Dorsolateral prefrontal cortex (tissue), 122 donors: ENCODE measurements at places on chromosomes 4 and X. TPM values are rescaled to one million over a fixed set of nuclear protein-coding genes. Genes with fewer than 3 reads are reported as not detected.

DNA sequence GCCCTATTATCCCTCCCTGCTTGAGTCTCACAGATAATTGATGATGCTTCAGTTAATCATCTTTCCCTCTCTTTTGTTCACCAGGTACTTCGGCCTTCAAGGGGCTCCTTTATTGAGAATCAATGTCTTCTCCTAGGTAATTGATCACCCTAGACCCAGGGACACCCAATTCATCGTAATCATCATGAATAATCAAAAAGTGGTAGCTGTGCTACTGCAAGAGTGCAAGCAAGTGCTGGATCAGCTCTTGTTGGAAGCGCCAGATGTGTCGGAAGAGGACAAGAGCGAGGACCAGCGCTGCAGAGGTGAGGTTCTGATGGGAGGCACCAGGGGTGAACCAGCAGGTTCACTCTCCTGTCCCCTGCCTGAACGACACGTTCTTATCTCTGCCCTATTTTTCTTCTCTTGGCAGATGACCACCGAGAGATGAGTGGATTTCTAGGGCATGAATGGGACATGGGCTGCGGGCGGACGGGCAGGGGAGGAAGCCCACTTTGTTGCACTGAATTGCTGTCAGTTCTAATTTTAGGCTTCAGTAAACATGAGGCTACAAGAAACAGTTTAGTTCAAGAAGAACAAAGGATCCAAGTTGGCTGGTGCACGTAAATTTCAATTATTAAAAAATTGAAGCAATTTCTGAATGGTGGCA is 80.5 kb downstream of the ALPK1 start:
- DNase-seq: no peak

- no peak for DNase-seq
These were observed 145.7 kb downstream of the RELL1 start for GRCh38 chr4:37540486-37540885.

DNA sequence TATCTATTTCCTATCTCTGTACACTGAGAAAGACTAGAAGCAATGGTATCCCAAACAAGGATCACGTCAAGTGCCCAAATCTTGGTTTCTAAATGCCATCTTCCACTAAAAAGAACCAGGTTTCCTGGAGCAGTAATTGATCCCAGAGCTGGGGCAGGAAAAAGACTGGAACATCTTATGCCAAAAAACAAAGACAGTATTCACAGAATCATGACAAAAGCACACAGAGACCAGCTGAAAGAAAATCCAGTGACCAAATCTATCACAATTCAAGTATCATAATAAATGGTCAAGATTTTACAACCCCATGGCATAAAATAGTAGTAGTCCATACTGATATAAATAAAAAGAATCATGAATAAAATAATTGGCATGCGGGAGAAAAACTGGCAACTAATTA is 44.9 kb downstream of the CENPC start:
- DNase-seq: no peak

DNA sequence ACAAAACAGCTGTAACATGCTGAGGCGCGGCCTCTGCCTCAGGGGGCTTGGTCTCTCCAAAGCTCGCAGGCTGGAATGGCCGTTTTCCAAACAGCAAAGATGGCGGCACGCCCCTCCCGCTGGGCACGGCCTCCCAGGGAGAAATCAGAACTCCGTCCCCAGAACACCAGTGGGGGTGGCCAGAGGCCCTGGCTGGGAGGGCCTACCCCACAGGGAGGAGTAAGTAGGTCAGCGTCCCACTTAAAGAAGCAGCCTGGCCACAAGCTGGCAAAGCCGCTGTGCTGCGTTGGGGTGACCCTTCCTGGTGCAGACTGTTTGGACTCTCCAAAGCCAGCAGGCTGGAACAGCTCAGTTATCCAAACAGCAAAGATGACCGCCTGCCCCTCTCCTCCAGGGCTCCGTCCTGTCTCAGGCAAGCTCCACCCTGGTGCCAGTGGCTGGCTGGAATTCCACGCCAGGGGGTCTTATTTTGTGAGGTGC is 862.8 kb downstream of the TRIML1 start:
- DNase-seq: no peak

DNA sequence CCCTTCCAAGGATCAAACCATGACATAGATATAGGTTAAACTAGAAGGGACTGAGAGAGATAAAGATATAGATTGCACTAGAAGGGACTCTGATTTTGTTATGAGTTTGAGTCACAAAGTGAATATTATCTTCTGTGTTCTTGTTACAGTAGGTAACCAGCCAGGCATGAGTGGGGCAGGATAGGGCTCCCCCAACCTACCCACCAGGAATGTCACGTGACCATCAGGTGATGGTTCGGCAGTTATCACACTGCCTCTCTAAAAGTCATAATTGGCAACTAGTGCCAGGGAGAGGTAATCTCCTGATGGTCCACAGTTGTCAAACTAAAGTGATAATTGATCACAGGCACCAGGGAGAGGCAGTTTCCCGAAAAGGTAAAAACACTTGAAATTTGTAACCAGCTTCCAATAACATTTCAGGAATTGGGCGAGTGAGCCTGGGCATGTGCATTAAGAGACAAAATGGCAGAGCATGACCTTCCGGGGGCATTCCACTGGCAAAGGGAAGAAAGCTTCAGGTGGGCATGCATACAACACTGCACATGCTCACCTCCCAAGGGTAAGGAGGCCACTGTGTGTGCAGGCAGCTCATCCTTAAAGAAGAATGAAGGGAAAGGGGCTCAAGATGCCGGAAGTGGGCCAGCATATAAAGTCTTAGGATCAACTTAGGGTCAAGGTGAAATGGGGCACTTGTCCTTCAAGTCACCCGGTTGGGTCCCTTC is 533.6 kb upstream of the HTR2C start:
- no peak for DNase-seq

DNA sequence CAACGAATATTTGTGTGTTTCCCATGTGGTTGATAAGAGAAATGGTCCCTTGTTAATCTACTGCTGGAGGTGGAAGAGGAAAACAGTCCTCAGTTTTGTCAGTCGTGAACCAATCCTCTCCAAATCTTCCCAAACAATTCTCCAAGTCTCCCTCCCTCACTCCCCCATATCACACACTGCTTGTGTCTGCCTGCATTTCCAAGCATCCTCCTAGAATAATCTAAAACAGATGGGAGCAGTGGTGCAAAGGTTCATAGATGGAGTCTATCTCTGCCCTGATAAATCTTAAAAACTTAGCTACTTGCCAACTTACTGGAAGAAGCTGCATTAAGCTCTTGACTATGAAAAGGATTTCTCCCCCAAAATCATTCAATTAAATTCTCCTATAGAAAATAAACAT is 43.7 kb upstream of the SH3KBP1 start:
- no peak for DNase-seq

- DNase-seq: peak; percentile 42
These were observed at the start of gene NMU for GRCh38 chr4:55635741-55636655. Gene NMU, minus strand, starts transcription at chr4:55636298. Its CDS starts 106 bp downstream, at chr4:55636192.

- DNase-seq: no peak
These were observed 38.0 kb downstream of the CTBP1 start for GRCh38 chr4:1210971-1211370.

- DNase-seq: peak; percentile 61
These were observed 18.4 kb downstream of the MAML3 start for GRCh38 chr4:140135529-140136088.

GRCh38 chr4:1043651-1044468 is 32.4 kb downstream of the FGFRL1 start:
- DNase-seq: peak; percentile 71

- no peak for DNase-seq
These were observed 49.3 kb upstream of the PGRMC1 start for GRCh38 chrX:119186763-119187162.

DNA sequence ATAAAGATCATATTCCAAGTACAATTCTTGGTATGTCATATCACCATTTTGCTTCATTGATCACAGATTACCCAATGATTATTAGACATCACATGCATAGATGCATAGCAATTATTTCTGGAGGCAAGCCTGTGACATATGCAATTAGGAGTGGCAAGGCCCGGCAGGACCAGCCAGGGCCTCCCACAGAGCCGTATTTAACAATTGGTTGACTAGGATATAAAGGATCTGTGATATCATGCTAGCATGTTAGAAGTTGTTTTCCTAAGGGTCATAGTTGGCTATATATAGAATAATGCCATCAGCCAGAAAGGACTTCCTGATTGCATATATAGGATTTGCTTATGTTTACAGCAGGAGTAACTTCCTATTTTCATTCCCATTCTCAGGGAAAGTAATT is 103.5 kb upstream of the OTUD4 start:
- DNase-seq: no peak

Gene DCHS2
- total RNA-seq: 17.0 TPM

Gene CT47B1
- total RNA-seq: not detected

Gene CDX4
- not detected for total RNA-seq
